ENCODE measurements at places on chromosomes 16 and 17.

- no peak for DNase-seq
Measured at GRCh38 chr17:77437747-77438146, 297.0 kb downstream of the SEC14L1 start.

DNA sequence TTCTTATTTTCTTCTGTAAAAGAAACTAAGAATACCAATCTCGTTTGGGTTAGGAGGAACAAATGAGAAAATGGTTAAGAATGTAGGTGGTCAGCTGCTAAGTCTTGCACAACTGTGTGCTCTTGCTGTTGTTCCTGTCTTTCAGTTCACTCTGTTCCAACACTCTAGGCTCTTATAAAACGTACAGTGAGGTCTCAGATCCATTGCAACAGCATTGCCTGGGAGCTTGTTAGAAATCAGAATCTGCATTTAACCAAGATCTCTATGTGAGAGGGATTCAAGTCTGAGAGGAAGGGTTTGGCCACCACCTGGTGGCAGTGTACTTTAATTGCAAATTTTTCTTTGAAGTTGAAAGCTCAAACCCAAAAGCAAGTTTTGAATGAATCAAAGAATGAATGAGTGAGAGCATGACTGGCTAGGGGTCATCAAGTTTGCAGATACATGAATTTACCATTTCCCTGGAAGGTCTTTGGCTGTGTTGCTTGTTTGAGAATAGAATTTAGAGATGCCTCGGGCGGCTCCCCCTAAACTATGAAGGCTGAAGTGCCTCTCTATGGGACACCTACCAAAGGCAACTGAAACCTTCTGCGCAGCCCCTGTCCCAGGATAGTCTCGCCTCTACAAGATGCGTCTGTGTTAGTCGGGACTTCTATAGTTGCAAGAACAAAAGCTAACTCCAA lies 2.5 kb downstream of the ALOX15B start:
- no peak for DNase-seq

DNA sequence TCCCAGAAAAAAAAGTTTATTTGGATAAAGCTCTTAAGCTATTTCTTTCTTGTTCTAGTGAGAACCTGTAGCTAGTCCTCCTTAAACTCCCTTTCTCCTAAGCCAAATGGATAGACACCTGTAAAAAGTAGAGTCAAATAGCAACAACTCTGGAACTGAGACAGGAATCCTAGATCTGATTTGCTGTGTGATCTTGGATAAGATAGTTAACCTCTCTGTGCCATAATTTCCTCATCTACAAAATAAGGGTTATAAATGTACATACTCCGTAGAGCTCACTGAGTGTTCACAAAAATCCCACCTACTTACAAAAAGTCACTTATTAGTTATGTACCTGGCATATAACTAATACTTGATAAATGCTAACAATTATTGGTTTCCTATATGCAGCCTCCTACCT lies 270.3 kb downstream of the ABCC12 start:
- no peak for DNase-seq

- DNase-seq, result no peak
Measured at GRCh38 chr16:57387598-57388354, 15.5 kb downstream of the CX3CL1 start.

DNA sequence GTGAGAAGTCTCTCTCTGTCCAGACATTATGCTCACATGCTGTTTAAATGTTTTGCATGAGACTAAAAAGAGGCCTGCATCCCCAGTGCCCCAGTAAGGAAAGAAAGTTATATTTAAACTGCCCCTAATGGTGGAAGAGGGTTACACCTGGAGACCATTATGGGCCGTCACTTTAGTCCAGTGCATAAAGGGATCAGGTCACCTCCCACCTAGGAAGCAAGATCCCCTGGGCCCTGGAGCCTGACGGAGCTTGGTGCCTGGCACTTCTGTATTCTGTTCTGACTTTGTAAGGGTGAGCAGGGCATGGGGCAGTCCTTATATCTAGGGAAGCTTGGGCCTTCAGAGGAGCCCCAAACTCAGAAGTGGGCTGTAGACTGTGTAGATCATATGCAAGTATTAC lies 67.9 kb downstream of the CPPED1 start:
- DNase-seq, result no peak

All from coronary artery (tissue), 2 donors.